ENCODE measurements at places on chromosomes 12 and 14. TPM values are rescaled to one million over a fixed set of nuclear protein-coding genes. Genes with fewer than 3 reads are reported as not detected.

DNA sequence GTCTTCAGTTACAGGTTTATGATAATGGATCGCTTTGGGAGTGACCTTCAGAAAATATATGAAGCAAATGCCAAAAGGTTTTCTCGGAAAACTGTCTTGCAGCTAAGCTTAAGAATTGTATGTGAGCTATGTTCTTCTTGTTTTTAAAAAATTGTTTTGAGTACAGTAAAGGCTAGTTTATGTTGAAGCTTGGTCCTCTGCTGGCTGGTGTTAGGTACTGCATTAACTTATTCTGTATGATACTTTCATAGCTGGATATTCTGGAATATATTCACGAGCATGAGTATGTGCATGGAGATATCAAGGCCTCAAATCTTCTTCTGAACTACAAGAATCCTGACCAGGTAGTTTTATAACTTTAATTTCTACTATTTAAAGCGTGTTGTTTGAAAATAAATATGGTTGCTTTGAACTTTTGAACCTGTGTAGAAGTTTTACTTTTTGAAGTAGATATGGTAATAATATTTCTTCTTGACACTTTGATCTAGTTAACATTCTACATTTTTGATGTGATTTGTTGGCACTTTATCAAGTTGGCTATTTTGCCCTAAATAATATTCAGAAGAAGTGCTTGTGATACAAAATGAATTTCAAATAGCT is 55.7 kb downstream of the VRK1 start:
- peak; percentile 61 for DNase-seq

DNA sequence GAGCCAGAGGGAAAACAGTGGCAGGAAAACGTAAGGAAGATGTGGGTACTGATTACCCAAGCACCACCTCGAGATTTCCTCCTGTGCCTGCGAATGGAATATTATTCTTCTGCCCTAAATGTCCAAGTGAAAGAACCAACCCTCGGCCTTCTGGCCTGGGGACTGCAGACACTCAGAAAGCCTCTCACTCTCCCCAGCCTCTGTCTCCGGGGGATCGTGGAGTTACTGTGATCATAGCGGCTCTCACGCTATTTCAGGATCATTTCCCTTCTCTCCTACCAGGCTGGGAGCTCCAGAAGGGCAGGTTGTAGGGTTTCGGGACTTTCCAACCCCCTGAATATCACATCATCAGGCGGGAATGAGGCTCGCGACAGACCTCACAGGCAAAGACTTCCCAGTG is 68.9 kb downstream of the KDM2B start:
- no peak for DNase-seq

DNA sequence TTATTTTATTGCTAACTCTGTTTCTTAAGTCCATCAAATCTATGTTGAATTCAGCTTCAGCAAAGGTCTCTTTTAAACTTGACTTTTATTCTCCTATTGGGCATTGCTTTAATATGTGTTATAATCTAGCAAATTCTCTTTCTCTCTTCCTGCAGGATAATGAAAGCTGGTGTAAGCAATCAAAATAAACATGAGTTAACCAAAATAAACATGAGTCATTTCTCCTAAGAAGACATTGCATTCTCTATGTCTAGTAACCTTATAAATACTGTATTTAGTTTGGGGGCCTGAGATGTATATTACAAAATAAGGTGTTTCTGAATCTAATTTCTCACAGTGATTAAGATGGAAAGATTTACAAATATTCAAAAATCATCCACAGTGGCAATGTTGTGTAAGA is 739.1 kb upstream of the ATXN7L3B start:
- no peak for DNase-seq

- peak; percentile 26 for DNase-seq
Measured at GRCh38 chr12:39393890-39394289, 49.0 kb downstream of the KIF21A start.

DNA sequence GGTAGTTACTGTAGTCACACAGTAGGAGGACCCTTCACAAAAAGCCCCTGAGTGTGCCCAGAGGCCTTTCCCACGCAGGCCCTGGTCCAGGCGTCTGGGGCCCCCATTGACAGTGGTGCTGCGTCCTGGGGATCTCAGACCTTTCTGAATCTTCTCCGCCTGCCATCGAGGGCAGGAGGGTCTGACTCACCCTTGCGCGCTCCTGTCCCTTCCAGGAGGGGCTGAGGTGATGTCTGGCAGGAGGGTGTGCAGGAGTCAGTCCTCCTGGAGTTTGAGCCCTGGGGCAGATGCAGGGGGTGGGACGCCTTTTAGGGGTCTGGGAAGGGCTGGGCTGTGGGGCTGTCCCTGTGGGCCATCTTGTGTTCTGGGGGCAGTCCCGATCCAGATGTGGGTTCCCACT is 386.8 kb downstream of the TMEM121 start:
- no peak for DNase-seq

DNA sequence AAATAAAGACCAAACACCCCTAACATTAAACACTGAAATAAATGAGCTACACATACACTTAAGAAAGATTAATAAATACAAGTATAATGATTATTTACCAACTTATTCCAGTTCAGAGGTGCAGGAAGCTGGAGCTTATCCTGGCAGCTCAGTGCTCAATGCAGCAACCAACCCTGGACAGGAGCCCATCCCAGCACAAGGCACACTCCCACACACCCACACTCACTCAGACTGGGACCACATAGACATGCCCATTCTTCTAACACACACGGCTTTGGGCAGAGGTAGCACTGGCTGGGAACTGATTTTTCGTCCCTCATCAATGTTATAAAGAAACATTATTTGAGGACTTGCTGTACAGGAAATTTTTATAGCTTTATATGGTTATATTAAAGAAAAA is 797.4 kb downstream of the RPS29 start:
- DNase-seq: no peak

Gene SCN8A
- 5.5 TPM for total RNA-seq

Gene OLR1
- not detected for total RNA-seq

Gene DBX2
- total RNA-seq: 0.13 TPM

Gene P2RX2
- not detected for total RNA-seq

All from A673 (cell line).